Thoracic aorta (tissue), 2 donors: ENCODE measurements at places on chromosomes 1 and 21.

GRCh38 chr1:244422174-244422573 lies 29.5 kb downstream of the ADSS2 start:
- DNase-seq: no peak

- no peak for DNase-seq
Measured at GRCh38 chr1:203880606-203881005, 19.2 kb downstream of the SNRPE start.

DNA sequence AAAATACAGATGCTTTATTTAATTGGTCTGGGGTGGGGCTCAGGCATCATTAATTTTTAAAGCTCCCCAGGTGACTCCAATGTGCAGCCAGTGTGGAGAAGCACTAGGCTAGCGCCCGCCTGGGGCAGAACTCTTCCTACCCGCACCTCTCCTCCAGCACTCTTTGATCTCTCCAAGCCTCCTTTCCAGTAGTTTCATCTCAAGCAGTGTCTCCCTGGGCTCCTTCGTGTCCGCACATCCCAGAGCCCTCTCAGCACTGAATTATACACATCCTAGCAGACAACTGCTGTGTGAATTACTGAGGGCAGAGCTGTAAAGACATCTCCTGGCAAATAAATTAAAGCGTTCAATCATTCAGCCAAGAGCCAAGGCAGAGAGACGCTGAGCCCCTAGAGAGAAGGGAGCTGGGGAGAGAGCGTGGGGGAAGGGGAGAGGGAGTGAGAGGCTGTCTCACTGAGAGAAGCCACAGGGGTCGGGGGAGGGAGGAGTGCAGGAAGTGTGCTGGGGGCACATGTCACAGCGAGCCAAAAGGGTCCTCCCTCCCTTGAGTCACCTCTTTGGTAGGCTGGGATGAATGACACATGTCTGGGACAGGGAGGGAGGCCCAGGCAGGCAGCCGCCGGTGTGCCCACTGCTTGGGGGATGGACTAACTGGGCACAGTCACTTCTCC lies 21.0 kb upstream of the PARP1 start:
- DNase-seq: no peak

DNA sequence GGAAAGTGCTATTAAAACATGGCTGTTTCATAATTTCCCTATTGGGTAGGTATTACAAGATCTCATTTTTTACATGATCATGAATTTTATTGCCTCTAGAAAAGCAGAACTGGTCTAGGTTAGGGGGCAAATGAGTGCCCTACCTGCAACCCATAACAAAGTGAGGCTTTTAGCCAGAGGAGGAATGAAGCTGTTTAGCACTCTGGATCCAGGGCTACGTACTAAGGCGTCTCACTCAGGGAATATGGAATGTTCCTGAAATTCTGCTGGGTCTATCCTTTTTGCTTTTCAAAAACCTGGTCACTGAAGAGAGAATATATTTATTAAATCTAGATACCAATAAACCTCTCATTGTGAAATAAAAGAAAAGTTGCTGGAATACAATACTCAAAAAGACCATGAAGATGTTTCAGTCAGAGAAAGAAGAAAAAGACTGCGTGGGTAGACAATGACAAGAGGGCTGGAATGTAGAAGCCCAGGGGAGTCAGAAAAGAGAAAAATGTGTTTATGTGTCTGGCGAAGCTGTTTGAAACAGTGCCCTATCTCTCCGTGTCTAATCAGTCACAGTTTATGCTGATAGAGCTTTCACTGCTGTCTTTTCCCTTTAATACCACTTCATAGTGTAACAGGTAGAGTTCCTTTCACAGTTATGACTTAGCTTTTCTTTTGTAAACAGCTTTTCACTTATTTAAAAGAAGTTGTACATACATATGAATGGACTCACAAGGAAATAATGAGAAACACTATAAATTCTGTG lies 25.0 kb upstream of the SYDE2 start:
- DNase-seq: no peak
